Mesenteric fat pad (tissue), 1 donor: ENCODE measurements at places on chromosomes 6 and 20. TPM values are rescaled to one million over a fixed set of nuclear protein-coding genes. Genes with fewer than 3 reads are reported as not detected.

The CGAS gene
- 6.0 TPM for total RNA-seq

The GRM1 gene
- total RNA-seq = not detected

- no peak for DNase-seq
Observed at GRCh38 chr6:13164291-13164690, 164.0 kb downstream of the TBC1D7 start.

GRCh38 chr6:40417031-40417430, 170.1 kb downstream of the LRFN2 start:
- DNase-seq = no peak

DNA sequence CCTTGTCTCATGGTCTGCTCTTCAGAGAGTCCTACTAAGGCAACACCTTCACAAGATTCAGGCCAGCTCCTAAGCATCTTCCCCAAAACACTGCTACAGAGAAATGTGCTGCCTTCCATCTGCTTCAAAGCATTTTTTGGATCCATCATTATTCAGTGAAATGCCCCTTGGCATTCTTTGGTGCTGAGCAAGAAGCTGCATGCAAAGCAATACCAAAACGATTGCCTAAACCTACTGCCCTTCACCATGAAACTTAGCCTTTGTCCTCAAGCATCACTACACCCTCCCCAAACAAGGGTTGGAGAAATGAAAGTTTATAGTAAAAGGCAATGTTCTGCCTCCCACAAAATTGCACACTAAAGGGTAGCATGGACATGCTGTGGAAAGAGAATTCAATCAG, 93.5 kb downstream of the SNAP25 start:
- DNase-seq = no peak
